ENCODE measurements at places on chromosomes 5 and 9.

GRCh38 chr9:115442054-115442453 lies 324.1 kb upstream of the TNC start:
- DNase-seq: no peak

GRCh38 chr5:145378226-145378625 lies 456.9 kb downstream of the PRELID2 start:
- DNase-seq: no peak

DNA sequence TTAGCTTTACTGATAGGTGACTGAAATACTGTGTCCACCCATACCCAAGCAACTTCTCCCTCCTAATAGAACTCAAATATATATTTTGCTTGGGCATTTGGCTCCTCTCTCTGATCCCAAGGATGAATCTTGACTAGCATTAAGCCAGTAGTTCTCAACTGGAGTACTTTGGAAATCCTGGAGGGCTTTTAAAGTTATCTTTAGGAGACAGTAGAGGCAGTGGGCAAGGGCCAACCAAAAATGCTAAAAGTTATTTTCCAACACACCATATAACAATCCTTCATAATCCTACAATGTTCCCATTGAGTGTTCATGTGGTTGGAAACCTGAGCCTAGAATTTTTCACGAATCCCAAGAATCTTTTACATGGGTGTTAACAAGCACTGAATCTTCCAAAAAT lies 11.1 kb upstream of the ETF1 start:
- DNase-seq: no peak

GRCh38 chr5:33148076-33148513 lies 292.7 kb upstream of the TARS1 start:
- no peak for DNase-seq

GRCh38 chr5:91283899-91284298 lies 99.2 kb downstream of the ARRDC3 start:
- DNase-seq: no peak

DNA sequence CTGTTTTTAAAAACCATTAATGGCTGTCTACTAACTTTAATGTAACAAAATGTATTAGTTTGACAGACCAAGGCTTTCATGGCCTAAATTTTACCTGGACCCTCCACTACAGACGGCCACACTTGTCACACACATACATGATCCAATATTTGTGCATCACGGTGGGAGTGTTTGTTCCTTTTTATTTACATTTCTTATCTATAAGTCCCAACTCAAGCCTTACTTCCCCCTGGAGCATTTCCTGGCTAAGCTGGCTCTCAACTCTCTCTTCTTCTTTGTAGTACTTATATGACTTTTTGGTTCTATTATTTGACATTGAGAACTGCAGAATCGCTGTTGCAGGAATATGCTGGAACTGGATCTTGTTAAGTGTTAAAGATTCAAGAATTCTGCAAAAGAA lies 534.4 kb downstream of the RAB3C start:
- DNase-seq: no peak

DNA sequence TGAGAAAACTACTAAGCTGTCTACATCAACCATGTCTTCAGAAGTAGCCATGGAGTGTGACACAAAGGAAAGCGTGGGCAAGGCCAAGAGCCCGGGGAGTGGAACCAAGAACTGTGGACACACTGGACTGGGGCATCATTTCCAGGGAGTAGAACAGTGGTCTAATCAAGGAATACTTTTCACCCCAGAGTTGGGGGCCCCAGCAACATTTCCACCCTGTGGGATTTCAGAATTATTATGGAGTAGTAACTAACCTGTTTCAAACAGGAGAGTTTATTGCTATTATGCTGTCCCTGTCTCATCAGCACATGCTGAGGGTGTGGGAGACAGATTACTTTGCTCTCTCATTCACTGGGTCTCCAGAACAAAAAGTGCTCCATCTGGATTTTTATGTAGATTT lies 58.0 kb upstream of the FSTL4 start:
- DNase-seq: no peak

DNA sequence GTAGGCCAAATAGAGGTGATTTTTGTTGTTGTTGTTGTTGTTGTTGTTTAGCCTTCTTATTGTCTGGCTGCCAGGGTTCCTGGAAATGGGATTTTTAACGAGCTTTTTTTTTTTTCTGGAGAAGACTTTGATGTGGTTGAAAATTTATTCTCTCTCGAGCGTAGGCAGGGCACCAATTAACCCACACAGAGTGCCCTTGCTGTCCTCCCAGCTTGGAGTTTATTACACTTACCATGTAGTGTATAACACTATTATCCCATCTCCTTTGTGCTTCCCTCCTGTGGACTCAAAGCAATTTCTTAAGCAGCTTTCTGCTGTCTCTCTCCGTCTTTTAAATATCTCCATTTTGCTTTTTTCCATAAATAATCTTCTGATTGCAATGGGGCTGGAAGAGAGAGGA lies 57.4 kb downstream of the OR2K2 start:
- no peak for DNase-seq

- DNase-seq: no peak
These were observed 266.6 kb upstream of the DAP start for GRCh38 chr5:11027660-11028059.

DNA sequence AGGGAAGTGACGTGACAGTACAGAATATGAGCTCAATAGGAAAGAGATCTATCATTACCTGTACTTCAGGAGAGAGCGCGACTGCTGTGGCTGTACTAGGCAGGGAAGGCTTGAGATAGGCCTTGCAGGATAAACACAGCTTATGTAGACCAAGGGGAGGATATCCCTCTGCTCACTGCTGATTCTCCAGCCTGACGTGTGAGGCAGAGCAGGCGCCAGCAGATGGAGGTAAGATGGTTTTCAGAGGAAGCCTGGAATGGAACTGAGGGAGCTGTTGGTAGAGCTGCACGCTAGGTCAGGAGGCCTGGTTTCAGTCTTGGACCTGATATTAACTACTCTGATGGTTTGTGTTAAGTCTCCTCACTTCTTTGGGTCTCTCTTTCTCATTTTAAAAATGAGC lies 291.4 kb downstream of the YTHDC2 start:
- DNase-seq: no peak

DNA sequence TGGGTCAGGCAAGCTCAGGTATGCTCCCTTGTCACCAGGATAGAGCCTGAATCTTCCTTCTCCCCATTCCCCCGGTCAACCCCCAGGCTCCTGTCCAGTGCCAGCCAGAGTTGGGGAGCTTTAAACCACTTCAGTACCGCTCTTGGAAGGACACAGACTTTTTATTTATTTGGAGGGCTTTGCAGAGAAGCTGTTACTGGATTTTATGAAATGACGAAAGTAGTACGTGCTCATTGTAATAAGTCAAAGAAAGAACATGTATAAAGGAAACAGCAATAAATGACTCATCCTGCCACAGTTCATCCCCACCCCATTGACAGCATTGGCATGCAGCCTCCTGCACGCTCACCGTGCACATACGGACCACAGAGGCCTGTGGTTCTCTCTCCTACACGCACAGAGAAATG lies 230.3 kb downstream of the AUH start:
- DNase-seq: no peak

Data from putamen (tissue), 1 donor.